ENCODE measurements at places on chromosomes 5 and 9.

- no peak for DNase-seq
These were observed 6.2 kb downstream of the PRDM12 start for GRCh38 chr9:130670644-130671043.

- no peak for DNase-seq
These were observed 4.9 kb upstream of the ROR2 start for GRCh38 chr9:91954841-91955471.

- DNase-seq, result no peak
These were observed 282.4 kb downstream of the EFNA5 start for GRCh38 chr5:107388141-107388861.

GRCh38 chr9:33209394-33209793, 30.6 kb upstream of the SPINK4 start:
- DNase-seq, result no peak

GRCh38 chr9:76456202-76456926, 2.6 kb upstream of the GCNT1 start:
- DNase-seq, result no peak

- no peak for DNase-seq
These were observed 48.1 kb downstream of the IQGAP2 start for GRCh38 chr5:76451031-76451701.

GRCh38 chr9:89360465-89360864, 42.2 kb downstream of the SECISBP2 start:
- DNase-seq, result no peak

DNA sequence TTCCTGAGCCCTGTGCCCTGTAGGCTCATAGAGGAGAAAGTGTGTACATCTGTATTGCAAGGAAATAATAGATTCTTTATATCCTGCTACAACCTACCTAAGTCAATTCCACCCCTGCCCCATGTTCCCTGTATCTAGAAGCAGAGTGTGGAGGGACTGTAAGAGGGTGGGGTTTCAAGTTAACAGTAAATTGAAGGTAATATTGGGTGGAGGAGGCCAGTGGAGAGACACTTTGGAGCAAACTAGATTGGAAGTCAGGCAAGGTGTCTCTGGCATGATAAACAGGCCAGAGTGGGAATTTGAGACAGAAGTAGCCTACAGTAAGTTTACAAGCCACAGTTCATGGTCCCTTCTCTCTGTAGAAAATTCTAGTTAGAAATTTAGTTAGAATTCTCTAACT, 2.3 kb upstream of the HEMGN start:
- no peak for DNase-seq

DNA sequence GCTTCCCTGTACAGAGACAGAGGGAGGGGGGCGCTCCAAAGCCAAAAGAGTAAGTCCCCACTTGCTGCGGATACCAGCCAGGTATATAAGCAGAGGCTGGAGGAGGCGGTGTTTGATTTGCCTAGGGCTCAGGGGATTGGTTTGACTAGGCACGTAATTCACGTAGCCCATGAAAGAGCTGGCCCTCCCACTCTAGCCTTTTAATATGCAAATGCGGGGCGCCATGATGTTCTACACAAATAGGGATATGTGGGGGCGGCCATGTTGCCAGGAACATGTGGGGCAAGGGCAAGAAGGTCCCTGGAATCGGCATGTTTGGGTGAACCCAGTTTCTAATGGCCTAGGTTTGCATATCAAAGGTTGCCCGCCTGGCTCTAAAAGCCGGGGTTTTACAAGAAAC, 3.3 kb upstream of the PRLR start:
- DNase-seq, result no peak

DNA sequence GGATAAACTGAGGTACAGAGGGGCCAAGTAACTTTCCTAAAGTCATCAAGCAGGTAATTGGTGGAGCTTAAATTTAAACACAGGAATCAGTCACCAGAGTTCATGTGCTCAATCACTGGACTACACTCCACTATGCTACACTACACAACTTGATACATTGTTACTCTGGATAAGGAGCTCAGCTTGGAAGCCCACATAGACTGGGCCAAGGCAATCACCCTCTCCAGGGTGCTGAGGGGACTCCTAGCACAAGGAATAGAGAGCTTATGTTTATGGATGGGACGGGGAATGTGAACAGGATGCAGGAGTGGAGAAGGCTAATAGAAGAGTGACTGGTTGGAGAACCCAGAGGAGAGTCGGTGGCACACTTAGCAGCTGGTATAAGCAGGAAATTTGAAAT, 113.5 kb upstream of the NFIB start:
- no peak for DNase-seq

DNA sequence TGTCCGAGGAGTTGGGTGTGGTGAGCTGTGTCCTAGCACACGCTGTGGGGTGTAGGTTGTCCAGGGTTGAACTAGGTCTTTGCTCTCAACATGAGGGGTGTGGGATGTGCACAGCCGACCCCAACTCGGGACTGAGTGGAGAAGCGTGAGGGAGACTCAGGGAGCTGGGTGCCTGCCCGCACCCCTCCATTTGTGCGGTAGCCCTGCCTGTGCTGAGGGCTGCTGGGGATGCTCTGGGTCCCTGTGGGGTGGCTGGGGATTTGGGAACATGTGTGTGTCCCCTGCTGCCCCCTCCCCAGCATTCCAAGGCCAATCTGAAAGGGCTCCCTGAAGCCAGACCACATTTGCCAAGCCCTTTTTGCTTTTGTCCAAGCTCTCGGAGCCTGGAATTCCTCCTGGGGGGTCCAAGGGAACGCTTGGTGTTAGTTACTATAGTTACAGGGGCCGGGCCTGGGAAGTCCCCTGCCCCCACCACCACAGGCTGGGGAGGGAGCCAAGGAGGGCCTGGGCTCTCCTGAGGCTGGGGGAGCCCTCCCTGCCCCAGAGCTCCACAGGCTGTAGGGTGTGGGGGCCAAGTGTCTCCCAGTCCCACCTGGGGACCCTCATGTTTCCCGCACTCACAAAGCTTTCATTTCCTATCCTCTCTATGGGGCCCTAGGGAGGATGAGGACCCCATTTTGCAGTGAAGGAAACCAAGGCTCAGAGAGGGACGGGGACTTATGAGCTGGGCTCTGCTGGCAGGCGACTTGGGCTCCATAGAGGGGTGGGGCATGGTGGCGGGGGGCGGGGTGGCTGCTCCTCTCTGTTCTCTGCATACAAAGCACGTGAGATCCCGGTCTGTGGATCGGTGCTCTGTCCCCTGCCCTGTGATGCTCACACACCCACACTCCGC, 1.1 kb downstream of the CRB2 start:
- no peak for DNase-seq

DNA sequence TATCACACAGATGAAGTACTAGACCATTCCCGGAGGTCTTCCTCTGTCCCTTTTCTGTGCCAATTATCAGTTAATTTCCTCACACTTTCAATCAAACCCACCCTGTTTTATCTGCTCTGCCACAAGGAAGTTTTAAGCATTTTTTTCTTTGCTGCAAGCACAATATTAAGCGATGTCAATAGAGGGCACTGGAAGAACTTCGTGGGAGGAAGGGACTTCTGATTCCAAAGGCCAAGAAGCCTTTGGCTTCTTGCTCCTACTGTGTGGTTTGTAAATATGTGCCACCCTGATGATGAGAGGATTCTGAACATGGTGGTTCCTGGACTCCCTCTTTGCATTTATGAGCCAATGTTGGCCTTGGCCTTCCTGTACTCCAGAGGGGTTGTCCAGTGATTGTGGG, 1712.5 kb upstream of the C9orf72 start:
- no peak for DNase-seq

- no peak for DNase-seq
These were observed 5.1 kb downstream of the BHMT2 start for GRCh38 chr5:79074641-79075040.

DNA sequence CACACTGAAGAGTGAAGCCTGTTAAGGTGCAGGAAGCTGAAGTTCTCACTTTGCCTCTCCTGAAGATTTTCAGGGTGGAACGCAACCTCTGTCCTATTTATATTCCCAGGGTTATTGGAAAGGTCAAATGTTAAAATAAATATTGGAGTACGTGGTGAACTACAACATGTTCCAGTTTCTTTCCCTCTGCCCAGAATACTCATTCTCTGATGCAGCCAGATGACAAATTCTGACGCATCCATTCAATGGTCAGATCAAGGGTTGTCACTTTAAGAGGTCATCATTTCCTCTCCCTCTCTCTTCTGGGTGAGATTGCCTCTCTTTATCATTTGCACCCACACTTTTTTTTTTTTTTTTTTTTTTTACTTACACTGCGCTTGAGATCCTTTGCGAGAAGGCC, 277.1 kb downstream of the BRINP1 start:
- DNase-seq, result no peak

DNA sequence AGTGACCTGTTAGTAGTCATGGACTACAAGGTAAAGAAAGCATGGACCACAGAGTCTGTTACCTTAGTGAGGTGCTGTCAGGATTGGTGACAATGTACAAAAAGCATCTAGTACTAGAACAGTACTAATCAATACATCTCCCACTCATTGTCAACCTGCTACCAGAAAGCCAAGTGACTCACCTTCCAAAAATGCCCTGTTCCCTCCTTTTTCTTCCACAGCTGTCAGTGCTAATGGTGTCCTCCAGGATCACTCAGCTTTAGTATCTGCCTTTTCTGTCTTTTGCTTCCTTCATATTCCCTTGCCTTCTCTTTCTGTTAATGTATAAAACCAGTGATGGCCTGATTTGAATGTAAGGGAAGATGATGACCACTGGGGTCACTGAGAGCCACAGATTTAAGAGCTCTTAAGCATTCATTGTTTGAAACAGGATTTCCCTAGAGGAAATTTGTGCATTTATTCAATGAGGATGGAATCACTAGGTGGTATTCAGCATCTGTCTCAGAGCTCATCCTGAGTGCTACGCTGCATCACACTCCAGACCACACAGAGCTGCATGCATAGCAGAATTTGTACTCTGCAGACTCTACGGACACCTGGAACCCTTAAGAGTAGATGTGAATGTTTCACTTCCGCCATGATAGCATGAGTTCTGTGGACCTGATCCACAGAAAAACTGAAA, 71.0 kb downstream of the SV2C start:
- no peak for DNase-seq

GRCh38 chr5:152864447-152864846, 459.4 kb upstream of the NMUR2 start:
- DNase-seq, result no peak

DNA sequence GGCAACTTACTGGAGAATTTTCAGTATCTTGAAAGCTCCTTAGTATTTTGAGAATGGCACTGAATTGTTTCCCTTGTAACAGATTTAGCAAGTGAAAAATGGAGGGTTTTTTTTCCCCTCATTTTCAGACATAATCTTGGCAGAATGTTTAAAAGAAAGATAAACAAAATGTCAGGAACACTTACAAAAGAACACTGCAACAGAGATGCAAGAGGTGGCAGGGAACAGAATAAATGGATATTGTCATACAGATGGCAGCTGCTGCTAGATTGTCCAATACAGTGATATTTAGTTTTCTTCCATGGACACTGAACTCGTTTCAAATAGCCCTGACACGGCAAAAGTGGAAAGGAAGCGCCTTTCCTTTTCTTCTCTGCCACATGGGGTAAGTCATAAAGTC, 76.9 kb upstream of the ZNF608 start:
- DNase-seq, result no peak

DNA sequence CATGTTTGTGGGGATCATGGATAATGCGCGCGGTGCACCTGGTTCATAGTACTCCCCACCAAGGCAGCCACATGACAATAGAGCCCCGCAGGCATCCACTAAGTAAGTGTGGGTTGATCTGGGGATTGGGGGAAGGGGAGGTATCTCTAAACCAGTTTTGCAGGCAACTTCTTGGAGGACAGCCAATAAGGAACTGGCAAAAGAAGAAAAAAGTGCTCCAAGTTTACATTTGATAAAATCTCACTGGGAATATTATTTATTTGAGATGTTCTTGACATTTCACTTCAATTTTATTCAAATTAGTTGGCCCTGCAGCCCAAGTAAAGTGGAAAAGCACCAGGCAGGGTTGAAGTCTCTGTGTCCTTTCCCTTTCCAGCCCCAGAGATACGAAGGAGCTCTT, 8.5 kb downstream of the FBP1 start:
- DNase-seq, result no peak

GRCh38 chr9:130768265-130768664, 66.8 kb upstream of the ABL1 start:
- no peak for DNase-seq

GRCh38 chr9:76333388-76333787, 60.8 kb downstream of the RFK start:
- no peak for DNase-seq

DNA sequence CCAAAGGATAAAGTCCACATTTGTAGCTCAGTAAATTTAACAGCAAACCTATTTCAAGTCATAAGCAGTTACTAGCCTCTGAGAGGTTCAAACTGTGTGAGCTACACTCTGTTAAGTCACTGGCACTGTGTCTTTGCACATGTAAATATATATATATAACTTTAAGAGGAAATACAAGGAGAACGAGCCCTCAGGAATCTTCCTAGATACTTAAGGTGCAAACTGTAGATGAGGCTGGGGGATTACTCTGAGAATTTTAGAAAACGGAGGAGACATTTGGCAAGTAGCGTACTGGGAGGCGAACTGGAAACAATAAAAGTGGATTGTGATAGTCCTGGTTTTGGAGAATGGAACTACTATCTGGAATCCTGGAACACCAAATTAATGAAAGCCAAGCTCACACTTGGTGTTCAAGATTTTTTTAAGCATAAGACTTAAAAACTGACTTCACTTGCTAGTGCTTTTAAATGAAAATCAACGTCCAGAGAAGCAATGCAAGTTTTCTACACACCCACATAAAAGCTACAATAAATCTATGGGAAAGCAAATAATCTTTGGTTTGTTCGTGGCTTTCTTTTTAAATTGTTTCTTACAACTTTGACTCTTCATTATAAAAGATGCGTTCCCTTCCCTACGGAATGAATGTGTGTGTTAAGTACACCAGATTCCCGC, 1057.0 kb upstream of the DMAC1 start:
- DNase-seq, result no peak

DNA sequence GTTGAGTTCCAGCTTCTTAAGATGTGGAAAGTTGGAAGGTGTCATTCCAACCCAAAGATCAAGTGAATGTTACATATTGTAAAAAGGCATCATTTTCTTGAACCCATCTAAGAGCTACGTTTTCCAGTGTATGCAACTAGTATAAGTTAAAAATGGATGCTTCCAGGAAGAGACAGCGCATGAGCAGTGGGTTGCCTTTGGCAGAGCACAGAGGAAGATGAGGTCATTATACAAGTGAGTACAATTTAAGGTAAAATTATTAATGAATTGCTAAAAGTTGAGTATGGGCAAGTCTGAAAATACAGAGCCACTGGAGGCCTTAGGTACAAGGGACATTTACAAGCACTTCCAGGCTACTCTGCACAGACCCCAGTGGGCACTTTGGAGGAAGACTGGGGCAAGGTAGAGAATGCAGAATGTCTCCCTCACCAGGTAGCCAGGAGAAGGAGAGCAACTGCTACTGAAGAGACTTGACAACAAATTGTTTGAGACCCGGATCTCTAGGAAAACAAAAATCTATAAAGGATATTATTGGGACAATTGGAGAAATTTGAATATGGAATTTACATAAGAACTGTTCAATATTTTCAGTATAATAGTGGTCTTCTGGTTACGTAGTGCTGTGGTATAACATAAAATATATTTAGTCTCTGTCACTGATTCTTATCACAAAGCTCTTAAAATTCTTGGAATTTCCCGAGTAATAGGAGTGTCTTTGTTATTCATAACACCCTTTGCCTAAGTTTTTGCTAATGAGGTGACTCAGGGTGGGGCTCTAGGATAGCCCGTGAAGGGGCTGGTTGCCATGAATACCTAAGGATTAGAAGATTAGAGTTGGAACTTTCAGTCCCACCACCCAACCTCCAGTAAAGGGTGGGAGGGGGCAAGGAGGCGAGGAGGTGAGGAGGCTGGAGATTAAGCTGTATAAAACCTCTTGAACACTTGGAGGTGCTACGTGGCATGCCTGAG, 129.9 kb upstream of the FER start:
- DNase-seq, result no peak
